HTR-8/SVneo (cell line): ENCODE measurements at places on chromosomes 12 and 14.

GRCh38 chr12:58479401-58479800, 440.9 kb downstream of the LRIG3 start:
- no peak for DNase-seq

DNA sequence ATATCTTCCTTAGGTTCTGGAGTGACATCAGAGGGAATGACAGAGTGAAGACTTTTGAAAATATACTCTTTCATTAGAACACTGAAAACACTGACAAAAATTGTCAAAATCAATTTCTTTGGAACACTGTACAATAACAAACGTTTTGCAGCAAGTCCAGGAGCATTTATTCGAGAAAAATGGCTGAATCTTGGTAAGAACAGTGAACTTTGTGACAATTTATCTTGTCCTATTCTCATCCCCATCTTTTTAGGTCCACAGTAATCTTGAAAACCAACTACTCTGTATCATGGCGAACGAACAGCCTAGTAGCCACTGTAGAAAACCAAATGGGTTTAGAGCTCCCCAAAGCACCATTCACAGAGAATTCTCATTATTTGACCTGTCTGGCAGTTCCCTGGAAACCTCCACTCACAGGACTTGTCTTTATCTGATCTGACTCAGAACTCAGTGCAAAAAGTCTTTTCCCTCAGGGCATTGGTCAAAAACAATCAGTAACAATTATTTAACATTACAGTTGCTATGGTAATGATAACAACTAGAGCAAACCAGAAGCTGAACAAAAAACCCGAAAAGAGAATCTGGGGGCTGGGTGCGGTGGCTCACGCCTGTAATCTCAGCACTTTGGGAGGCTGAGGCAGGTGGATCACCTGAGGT, 20.3 kb upstream of the PPP2R5E start:
- peak; percentile 90 for DNase-seq

DNA sequence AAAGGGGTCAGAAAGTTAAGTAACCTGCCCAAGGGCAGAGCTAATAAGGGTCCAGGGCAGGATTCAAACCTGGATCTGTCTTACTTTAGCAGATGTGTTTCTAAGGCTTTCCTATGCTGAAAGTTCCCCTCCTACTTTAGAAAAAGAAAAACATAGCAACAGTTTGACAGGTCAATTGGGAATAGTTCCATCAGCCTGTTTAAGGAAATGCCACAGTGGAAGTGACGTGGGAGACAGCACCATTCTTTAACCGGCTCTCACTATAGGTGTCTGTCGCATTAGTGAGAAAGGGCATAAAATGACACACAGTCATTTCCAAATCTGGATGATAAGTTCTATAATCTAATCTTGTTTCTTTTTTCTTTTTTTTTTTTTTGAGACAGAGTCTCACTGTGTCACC, 7.3 kb downstream of the ALDH1L2 start:
- no peak for DNase-seq

GRCh38 chr12:8829621-8830020, 7.2 kb downstream of the A2ML1 start:
- DNase-seq, result no peak

GRCh38 chr12:13347241-13348043, 150.9 kb downstream of the EMP1 start:
- DNase-seq, result peak; percentile 1

- no peak for DNase-seq
These were observed 6.1 kb downstream of the METTL3 start for GRCh38 chr14:21505012-21505553.

- DNase-seq, result no peak
These were observed 31.1 kb upstream of the INF2 start for GRCh38 chr14:104658325-104658712.

DNA sequence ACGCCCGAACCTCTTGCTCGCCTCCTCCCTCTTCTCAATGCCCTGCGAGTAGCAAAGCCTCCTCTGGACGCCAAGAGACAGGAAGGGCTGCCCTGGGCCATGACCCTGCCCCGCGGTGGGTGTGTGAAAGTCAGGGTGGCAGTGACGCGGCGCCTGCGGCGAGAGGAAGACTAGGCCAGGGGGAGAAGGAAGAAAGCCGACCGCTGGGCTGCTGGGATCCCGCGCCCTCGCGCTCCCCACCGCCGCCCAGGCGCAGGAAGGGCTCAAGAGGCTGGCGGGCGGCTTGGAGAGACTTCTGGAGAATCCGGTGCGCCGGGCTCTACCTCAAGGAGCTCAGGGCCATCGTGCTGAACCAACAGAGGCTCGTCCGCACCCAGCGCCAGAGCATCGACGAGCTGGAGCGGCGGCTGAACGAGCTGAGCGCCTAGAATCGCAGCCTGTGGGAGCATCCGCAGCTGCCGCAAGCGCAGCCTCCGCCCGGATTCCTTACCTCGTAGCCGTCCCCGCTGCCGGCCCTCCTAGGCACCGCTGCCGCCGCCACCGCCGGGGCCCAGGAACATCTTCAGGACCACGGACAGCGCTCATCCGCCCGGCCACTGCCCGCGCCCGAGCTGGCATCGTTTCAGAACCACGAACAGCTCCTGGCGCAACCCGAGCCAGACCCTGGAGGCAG, 105.0 kb upstream of the PRB2 start:
- DNase-seq, result peak; percentile 61

DNA sequence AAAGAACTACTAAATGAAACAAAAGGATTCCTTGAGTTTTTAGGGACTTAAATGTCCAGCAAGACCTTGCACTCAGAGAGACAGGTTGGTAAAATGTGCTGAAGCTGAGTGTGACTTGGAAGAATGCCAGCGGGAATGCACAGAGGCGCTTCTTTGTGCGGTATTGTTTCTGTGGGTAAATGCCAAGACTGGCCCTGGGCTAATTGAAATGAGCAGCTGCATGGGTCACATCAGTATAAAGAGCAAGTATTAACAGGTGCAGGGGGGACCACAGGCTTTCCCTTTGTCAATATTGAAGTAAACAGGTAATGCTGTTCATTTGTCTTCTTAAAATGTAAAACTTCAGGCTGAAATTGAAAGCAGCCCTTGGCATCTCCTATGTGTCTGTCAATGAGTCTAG, 74.3 kb downstream of the LMO3 start:
- no peak for DNase-seq

DNA sequence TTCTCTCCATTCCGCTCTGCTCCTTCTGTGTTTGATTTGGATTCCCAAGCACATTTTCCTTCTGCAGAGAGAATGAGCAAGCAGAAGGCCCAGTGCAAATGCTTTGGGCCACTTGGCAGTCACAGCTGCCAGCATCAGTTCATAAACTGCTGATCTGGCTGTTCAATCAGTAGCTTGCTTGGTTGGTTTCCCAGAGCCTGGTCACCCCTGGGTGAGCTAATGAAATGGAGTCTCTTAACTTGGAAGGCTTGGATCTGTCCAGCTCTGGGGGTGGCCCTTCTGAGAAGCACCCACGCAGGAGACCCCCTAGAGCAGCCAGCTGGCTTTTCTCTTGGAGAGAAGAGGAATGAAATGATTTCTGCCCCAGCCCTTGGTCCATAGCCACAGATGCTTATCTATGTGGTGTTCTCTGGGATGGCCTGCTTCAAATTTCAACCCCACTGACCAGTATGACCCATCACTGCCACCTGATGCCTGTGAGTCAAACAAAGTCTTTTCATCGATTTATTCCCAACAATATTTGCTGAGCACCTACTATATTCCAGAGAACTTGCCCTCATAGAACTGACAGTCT, 30.3 kb downstream of the FAIM2 start:
- DNase-seq, result no peak

- no peak for DNase-seq
These were observed 18.1 kb upstream of the SGPP1 start for GRCh38 chr14:63745858-63746425.

GRCh38 chr12:28629691-28630090, 439.4 kb downstream of the CCDC91 start:
- DNase-seq, result no peak

- DNase-seq, result no peak
These were observed 123.0 kb downstream of the RPS29 start for GRCh38 chr14:49463146-49463545.

DNA sequence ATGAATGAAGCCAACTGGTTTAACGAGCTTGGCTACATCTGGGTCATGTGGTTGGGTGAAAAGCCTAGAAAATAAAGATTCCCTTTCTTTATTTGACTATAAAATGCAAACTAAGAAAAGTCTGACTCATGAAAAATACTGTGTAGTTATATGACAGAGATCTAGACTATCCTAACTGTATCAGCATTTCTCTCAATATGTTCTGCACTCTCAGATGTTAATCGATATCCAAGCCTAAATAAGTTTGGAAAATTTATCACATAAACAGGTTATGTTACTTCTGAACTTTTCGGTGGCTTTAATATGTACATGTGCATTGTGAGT, 133.1 kb downstream of the DAAM1 start:
- no peak for DNase-seq

- DNase-seq, result no peak
These were observed 58.8 kb downstream of the TMEM30B start for GRCh38 chr14:61222388-61222787.

DNA sequence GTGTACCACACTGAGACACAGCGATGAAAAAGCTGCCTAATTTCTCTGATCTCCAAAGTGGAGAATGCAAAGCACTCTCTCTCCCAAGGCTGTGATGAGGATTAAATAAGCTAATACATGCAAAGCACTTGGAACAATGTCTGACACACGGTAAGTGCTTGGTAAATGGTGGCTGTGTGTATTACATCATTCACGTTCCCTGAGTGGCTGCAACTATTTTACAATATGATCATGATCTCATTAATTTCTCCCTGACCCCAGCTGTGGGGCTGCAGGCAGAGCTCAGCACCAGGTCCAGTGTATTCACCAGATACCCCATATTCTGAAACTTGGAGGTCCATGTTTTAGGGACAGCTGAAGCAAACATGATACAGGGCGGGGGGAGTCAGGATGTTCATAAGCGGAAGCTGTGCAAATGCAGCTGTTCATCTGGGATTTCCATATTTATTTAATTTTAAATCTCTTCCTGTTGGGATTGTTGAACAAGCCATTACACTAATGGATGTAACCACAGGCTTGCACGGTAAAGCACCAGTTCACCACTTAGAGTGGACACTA, 106.4 kb downstream of the CCDC60 start:
- DNase-seq, result no peak

DNA sequence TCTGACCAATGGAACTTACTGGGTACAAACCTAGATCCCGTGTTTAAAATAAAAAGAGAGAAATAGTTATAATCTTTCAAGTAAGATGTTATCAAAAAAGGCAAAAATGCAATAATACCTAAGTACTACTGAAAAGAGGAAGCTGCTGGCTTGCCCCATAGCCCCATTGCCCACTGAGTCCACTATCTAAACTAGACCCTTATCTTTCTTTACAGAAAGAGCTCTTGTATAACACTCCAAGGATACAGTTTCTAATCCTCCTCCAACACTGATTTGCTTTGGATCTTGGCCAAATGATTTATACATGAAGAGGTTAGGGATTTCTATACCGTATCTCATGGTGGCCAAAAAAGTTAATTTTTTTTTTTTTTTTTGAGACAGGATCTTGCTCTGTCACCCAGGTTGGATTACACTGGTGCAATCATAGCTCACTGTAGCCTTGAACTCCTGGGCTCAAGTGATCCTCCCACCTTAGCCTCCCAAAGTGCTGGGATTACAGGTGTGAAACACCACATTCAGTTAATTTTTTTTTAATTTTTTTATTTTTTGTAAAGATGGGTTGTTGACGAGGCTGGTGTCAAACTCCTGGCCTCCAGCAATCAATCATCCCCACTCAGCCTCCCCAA, 2.6 kb downstream of the GXYLT1 start:
- no peak for DNase-seq

DNA sequence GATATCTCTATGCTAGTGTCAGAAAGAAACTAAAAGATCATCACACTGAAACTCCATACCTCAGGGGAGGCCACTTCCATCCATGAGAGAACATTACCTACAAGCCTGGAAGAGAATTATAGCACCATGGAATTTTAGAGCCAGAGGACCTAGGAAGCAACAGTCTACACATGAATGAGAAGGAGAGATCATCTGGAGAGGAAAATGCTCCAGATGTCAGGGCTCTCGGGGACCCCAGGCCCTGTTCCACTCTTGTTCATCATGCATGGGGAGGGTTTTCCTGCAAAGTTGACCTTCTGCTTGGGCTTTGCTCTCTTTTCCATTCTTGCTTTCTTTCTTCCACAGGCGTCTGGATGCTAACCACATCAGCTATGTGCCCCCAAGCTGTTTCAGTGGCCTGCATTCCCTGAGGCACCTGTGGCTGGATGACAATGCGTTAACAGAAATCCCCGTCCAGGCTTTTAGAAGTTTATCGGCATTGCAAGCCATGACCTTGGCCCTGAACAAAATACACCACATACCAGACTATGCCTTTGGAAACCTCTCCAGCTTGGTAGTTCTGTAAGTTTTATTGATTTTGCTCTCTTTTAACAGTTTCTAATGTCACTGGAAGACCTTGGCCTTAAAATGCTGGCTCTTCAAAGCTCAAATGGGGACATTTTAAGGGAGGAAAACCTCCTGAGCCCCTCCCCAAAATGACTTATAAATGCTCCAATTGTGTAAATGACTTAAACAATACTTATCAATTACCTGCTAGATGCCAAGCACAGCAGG, 110.7 kb downstream of the ZFC3H1 start:
- DNase-seq, result no peak

- no peak for DNase-seq
These were observed 27.3 kb upstream of the STRAP start for GRCh38 chr12:15854916-15855315.

GRCh38 chr14:76456200-76456599, 80.3 kb downstream of the ESRRB start:
- DNase-seq, result peak; percentile 78

- DNase-seq, result no peak
These were observed 221.9 kb upstream of the FOXN3 start for GRCh38 chr14:89638891-89639290.

- no peak for DNase-seq
These were observed 55.8 kb downstream of the CMAS start for GRCh38 chr12:22101749-22102243.

- DNase-seq, result no peak
These were observed 3.3 kb upstream of the NUDT14 start for GRCh38 chr14:105184461-105184860.

GRCh38 chr12:122753319-122753650, 661 bp downstream of the DENR start:
- no peak for DNase-seq

DNA sequence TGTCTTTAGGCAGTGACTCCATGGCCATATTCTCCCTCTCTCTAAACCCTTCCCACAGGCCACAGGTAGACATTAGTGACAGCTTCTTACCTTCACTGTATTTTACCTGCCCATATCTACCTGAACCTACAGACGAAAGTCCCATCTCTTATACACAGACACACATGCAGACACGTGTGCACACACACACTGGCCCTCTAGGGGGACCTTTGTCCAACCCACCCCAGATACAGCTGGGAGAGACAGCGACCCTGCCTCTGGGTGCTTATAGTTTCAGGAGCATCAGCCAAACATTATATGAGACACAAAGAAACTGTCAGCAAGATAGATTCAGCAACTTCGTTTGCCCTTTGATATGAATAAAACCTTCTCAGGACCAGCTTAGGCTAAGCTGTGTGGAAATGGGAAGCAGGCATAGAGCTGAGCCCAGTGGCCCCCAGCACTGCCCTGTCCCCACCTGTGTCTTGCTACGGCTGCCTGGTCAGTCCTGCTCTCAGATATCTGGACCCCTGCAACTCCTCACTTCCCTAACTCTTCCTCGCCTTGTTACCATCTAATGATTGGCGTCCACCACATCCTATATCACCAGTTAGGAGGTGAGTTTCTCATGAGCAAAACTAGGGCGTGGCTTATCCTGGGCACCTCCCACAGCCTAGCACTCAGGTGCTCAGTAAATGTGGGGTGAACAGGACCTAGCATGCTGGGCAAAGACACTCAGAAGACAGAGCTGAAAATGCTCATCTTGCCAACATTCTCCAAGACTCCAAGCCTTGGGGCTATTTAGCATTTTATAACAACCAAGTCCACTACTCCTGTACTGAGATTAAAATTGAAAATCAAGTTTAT, 12.0 kb upstream of the CD9 start:
- DNase-seq, result no peak
